ENCODE measurements at places on chromosomes 2 and 18.

- DNase-seq, result no peak
Observed at GRCh38 chr2:239406316-239406995, 5.6 kb upstream of the HDAC4 start.

DNA sequence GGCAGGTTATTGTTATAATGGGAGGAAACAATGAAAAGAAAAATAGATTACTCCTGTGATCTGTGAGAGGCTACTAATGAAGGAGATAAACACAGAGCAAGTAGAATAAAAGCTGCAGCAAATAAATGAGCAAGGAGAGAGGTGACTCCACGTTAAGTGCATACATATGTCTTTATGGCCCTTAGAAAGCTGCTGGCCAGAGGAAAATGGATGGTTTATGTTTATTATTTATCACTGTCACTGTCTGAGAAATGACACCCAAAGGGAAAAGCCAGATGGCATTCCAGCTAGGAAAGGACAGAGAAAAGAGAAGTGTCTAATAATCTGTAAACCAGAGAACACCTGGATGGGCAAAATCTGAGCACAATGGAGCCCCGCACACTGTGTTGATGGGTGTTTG lies 122.9 kb upstream of the DDX18 start:
- no peak for DNase-seq

GRCh38 chr2:102809291-102810189 lies 47.7 kb downstream of the TMEM182 start:
- no peak for DNase-seq

DNA sequence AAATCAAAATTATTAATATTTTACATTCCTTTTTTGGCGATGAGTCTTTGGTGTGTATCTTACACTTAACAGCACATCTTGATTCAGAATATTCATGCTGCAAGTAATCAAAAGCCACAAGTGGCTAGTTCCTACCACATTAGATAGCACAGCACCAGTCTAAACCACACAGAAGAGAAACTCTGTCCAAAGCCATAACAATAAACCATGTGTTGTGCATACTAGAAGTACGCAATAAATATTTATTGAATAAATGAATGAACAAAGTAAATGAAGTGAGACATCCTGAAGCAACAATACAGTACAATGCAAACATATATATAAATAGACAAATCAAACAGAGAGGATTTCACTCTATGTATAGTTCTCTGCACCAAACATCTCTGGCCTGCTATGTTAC lies 287.3 kb downstream of the EXOC6B start:
- DNase-seq, result no peak

DNA sequence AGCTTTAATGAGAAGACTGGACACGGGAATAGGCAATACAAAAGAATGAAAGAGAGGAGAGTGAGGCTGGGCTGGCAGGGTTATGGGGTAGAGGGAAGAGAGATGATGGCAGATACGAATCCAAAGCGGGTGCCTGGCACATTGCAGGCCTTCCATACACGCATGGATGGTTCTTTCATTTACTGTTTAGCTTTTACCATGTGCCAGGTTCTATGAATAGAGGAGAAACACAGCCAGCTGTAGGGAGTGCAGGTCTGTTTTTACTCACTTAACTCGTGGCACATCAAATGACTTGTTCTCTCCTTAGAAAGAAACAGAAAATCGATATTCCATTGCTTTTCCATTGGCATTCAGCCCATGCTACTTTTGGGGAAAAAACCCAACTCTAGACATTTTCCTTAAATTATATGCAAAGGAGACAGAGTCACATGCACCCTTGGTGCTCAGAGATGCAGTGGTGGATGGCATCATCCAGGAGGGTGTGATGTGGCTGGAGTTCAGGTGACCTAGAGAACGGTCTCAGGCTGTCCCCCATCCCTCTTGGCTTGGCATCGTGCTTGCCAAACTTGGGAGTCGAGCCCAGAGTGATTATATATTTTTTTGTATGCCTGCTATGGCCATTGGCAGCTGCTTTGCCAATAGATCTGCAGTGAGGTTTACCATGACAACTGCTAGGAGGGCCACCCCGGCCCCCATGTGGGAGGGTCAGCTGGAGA lies 6.2 kb downstream of the LTBP1 start:
- DNase-seq, result no peak

DNA sequence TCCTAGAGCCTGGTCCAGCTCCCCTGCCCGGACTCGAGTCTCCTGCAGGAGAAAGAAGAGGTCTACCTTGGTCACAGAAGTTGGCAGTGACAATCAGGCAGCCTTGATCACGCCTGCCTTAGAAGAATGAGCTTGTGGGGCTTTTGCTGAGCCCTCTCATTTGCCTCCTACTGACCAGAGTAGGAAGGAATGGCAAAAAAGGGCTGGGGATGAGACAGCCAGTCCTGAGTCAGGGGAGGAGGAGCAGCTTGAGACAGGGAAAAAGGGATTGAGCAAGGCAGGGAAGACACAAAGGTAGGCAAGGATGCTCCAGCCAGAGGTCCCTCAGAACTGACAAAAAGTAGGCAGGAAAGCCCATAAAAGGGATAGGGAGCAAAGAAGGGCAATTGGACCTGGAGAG lies 6.0 kb downstream of the WDR54 start:
- DNase-seq, result no peak

DNA sequence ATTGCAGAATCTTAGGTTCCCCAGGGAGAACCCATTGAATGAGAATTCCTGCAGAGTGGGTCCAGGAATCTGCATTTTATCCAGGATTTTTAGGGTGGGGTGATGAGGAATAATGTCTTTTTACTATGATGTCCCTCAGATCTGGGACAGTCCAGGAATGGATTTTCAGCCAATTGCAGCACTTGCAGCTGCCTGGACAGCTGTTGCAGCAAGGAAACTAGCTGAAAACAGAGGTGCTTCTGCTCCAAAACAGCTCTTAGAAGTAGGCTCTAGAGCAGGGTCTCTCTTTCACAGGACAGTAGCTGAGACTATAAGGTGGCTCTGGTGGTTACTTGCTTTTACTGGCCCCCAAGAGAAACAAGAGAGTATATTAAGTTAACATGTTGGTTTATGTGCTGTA lies 9.1 kb downstream of the GLI2 start:
- no peak for DNase-seq
